NCI-H1092 (cell line): ENCODE measurements at places on chromosomes 11 and 22.
A peak's percentile ranks its signal among the peaks of the same experiment; 100 is the strongest.

- no peak for DNase-seq
These were observed 334.5 kb downstream of the TTC28 start for GRCh38 chr22:28344918-28345703.

DNA sequence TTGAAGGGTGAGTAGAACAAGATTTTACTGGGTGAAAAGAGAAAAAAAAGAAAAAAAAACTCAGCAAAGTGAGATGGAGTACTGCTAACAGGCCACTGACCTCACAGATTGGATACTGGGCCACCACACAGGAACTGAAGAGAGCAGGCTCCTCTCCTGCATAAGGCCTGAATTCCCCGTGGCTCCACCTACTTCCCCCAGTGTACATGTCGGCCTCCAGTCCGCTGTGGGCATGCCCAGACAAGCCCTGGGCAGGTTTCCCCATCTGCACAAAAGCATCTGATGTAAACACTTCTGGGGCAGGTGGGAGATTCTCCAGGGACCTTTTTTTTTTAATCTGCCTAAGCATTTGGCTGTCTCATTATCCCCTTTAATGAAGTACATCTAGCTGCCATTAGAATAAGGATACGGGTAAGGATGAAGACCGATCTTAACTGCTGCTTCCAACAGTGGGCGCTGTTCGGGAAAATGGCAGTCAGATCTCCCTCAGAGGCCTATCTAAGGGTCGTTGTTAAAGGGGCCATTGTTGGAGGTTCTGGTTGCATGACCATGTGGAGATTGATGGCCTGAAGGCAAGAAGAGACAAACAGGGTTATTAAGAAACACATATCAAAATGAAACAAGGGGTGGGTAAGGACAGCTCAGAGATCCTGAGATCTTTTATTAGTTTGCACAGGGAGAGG lies 48.5 kb downstream of the MS4A13 start:
- no peak for DNase-seq

- DNase-seq = no peak
These were observed 2.7 kb downstream of the SIK3 start for GRCh38 chr11:117095284-117096161.

DNA sequence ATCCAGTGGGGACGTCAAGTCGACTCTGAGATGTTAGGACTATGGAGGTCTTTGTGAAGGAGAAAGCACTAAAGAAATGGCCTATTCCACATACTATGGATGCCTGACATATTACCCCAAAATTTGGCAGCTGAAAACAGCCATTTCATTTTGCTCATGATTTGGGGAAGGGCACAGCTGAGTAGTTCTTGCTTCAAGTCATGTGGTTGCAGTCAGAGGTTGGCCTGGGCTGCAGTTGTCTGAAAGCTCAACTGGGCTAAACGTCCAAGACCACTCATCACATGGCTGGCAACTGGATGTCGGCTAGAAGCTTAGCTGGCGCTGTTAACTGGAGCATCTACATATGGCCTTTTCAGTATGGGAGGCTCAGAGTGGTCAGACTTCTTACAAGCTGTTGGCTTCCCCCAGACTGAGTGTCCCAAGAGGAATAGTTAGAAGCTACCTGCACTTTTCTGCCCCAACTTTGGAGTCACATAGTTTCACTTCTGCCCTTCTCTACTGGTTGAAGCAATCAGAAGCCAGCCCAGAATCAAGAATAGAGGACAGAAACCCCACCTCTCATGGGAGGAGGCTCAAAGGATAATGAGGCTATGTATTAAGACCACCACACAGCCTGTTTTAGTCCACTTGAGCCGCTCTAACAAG lies 14.1 kb downstream of the SLC35C1 start:
- no peak for DNase-seq

- DNase-seq = peak; percentile 37
These were observed 169.1 kb downstream of the NXPE2 start for GRCh38 chr11:114847306-114847975.

DNA sequence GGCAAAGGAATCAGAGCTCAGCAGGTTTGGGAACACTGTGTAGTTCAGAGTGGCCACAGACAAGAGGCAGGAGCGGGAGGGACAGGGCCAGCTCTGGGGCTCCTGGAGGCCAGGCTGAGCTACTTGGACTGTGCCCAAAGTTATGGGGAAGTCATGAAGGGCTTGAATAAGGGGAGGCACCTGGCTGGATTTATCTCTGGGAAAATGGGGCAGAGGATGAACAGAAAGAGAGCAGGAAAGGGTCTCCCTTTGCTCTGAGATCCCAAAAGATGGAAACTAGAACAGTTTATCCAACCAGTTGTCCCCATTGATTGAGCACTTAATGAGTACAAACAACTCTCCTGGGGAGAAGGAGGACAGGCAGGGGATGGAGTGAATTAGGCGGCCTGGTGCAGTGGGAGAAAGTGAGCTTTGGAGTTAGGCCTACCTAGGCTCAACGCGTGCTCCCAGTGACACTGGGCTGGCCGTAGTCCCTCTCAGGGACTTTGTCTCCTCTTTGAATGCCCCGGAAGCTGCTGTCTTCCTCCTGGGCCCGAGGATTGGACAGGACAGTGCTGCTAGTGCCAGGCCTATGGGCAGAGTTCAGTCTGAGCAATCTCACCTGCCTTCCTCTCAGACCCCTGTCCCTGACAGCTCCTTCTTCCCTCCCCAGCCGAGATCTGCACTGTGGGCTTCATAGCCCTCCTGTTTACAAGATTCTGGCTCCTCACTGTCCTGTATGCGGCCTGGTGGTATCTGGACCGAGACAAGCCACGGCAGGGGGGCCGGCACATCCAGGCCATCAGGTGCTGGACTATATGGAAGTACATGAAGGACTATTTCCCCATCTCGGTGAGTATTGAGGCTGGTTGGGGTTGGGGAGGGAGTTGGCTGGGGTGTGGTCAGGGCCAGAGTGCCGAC lies 2.0 kb downstream of the MOGAT2 start:
- DNase-seq = no peak

GRCh38 chr11:124736736-124737135 lies 3.0 kb upstream of the NRGN start:
- DNase-seq = no peak

DNA sequence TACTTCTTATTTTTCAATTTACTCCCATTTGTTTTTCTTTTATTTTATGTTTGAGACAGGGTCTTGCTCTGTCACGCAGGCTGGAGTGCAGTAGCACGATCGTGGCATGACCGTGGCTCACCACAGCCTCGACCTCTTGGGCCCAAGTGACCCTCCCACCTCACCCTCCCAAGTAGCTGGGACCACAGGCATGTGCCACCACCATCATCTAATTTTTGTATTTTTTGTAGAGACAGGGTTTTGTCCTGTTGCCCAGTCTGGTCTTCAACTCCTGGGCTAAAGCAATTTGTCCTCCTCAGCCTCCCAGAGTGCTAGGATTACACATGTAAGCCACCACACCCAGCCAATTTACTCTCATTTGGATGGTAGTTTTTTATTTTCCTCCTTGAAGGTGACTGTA lies 679.3 kb upstream of the CCDC179 start:
- no peak for DNase-seq

GRCh38 chr22:46946383-46946962 lies 184.0 kb downstream of the TBC1D22A start:
- DNase-seq = no peak

- DNase-seq = no peak
These were observed 351.9 kb downstream of the DDX10 start for GRCh38 chr11:109016724-109017123.

- no peak for DNase-seq
These were observed 380.2 kb downstream of the TMEM135 start for GRCh38 chr11:87417951-87418350.

DNA sequence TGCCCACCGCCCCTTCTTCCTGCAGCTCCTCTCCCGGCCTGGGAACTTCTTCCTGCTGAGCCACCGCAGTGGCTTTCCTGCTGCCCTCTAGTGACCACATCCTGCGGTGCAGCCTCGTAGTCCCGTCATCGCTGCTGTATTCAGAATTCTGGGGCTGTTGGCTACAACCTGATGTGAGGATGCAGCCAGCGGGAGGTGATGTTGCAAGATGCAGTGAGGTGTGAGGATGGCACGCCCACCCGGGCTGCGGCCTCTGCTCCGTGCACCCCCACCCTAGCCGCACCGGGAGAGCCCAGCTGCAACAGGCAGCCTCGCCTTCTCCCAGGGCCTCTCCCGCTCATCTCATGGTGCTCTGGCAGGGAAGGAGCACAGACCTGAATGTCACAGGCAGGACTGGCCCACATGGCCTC lies 10.1 kb downstream of the CHST1 start:
- peak; percentile 72 for DNase-seq

GRCh38 chr11:2518111-2518982 lies 73.5 kb downstream of the KCNQ1 start:
- no peak for DNase-seq
